Bronchial epithelial cell (primary cell): ENCODE measurements at places on chromosomes 1 and 21.
A peak's percentile ranks its signal among the peaks of the same experiment; 100 is the strongest.

GRCh38 chr21:46217511-46218196, 10.9 kb downstream of the LSS start:
- DNase-seq = no peak

DNA sequence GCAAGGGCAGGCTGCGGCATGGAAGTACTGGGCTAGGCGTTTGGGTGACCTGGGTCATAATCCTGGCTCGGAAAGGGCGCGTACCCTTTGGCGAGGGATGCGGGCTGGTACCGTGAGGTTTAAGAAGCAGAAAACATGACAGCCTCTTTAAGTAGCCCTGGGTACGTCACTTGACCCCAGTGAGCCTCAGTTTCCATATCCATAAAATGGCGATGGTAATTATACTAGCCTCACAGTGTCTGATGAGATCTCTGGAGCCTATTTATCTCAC, 700 bp downstream of the PIGV start:
- DNase-seq = no peak

DNA sequence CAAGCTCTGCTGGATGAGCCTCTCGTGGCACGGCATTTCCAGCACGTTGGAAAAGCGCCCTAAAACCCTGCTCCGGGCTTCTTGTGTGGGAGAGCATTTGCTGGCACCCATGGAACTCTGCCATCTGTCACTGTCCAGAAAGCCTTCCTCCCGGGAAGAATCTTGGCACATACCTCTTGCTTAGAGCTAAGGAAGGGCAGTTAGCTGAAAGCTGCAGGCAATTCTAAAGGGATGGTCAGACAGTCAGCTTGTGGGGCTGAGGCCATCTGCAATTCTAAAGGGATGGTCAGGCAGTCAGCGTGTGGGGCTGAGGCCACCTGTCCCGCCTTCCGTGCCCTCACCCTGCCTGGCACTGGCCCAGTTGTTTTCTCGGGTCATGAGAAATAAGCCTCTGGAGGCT, 139.0 kb upstream of the TMEM51 start:
- DNase-seq = no peak

DNA sequence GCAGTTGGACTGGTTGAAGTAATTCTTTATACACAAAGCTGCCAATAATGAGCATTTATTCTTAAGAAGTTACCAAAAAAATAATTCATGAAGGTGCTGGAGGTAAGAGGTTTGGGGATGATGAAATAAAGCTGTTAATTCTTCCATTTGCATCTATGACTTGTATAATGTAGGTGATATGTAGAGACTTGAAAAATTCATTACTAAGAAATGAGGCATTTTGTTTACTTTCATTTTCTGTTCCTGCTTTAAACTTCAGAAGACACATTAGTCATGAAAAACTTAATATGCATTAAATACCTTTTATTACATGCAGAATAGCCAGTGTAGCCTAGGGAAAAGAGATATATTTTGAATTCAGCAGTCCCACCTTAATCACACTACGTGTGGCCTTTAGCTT, 214.2 kb downstream of the SLC44A5 start:
- peak; percentile 78 for DNase-seq

GRCh38 chr1:207064561-207064960, 11.5 kb downstream of the PFKFB2 start:
- DNase-seq = no peak

DNA sequence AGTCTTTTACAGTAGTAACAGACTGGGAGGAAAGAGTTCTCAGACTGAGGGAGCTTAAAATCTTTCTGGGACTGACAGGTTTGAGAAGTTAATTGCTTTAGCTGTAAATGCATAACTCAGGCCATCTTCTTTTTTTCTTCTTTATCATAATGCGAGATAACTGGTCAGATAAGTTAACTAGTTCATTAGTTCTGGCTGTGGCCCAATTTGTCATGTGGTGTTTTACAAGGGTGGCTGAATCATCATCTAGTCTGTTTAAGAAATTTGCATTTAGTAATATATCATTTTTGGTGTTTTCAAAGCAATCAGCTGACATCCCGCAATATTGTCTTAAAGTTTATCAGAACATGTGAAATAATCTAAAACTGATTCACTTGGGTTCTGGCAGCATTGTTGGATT, 14.0 kb downstream of the HSD3B2 start:
- peak; percentile 10 for DNase-seq

DNA sequence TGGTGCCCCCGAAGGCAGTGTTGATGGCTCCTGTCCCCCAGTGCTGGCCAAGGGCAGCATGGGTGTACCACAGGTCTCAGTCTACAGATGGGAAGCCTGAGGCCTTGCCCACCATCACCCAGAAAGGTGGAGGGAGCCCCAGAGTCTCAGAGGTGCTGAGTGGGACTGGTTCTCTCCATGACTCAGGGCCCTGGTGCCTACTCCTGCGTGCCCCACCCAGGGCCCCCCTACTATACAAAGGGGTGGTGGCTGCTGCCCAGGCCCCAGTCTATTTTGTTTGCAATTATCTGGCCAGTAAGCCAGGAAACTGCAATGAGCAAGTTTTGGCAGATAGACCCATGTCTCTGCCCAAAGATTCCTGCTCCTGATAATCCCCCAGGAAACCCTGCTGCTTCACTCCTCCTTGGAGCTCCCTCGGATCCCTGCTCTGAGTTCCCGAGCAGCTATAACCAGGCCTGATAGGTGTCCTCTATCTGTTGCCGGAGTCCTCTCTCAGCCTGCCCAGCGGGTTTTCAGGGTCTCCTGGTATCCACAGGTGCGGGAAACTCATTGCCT, 41.7 kb downstream of the EDN2 start:
- DNase-seq = no peak

- peak; percentile 66 for DNase-seq
Observed at GRCh38 chr21:37149411-37149810, 76.4 kb downstream of the TTC3 start.

GRCh38 chr1:28885472-28885877, 28.9 kb upstream of the EPB41 start:
- DNase-seq = no peak

- no peak for DNase-seq
Observed at GRCh38 chr1:114558544-114558943, 22.9 kb downstream of the BCAS2 start.

DNA sequence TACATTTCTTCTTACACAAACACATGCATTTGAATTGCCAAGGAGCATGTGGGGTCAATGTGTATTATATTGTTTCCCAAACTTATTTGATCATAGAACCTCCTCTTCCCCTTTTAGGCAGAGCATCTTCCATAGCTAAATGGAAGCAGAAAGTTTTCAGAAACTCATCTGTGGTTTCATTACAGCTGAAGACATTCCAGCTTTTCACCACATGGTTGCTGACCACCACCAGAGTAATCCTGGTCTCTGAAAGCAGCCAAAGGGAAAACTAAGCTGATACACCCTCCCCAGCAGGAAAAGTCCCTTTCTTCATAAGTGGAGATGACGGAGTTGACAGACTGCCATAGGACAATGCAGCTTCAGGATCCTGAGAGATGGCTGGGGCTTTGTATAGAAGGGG, 30.2 kb upstream of the OTUD3 start:
- no peak for DNase-seq

DNA sequence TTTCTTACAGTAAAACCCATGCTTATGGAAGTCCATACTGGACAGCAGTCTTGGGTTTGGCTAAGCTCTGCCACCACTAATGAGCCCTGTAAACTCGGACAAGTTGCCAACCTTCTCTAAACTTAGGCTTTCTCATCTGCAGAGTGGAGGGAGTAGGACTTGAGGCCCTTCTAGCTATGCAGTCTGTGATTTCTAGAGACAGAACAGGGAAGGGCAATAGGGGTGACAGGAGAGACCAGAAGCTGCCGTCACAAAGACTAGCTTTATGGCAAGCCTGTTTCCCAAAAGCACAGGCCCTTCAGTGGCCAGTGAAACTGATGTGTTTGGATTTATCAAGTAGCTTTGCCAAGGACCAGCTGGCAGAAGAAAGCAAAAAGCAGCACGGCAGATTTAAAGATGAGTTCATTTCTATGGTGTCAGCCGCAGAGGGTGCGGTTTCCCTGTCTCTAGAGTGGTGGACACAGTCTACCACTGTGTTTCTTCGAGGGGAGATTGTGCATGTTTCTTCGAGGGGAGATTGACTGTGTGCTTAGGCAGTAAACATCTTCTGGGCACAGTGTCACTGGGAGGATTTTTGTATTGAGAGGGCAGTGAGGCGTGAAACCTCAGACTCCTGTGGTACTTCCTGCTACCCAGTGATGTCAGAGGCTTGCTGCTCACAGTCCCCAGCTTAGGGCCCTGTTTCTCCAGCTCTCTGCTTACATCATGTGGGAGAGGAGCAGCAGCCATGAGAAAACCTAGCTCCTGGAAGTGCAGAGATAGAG, 119.0 kb downstream of the ROR1 start:
- peak; percentile 48 for DNase-seq
